ENCODE measurements at places on chromosomes 11 and 22. TPM values are rescaled to one million over a fixed set of nuclear protein-coding genes. Genes with fewer than 3 reads are reported as not detected.
A peak's percentile ranks its signal among the peaks of the same experiment; 100 is the strongest.

- no peaks in the 10 kb centered on the region for H3K36me3 ChIP-seq
- peaks cover 17% of the 10 kb centered on the region for H3K4me1 ChIP-seq
- no peaks in the 10 kb centered on the region for H3K27me3 ChIP-seq
- H3K4me3 ChIP-seq = no peak overlapping the region
These were observed 407.3 kb downstream of the TMEM135 start for GRCh38 chr11:87444993-87445392.

IGLL1 gene
- not detected for polyA plus RNA-seq

DNA sequence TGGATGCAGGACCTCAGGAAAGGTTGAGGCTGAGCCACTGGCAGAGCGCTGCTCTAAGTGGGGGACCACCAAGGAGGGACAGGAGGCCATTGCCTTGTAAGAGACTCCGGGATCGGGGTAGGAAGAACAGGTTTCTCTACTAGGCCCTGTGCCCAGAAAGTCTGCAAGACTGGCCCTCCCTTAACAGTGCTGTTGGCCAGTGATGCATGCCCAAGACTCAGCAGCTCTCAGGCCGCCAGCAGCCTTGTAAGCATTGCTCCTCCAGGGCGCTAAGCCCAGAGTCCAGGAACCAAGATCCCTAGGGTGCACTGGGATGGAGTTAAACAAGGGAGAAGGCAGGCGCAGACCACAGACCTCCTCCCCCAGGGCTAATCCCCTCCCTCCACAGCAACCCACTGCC, 39.3 kb upstream of the PANX1 start:
- H3K4me3 ChIP-seq = no peak overlapping the region
- no peaks in the 10 kb centered on the region for H3K36me3 ChIP-seq
- no peaks in the 10 kb centered on the region for H3K27me3 ChIP-seq
- H3K4me1 ChIP-seq = no peaks in the 10 kb centered on the region
- DNase-seq = no peak
- H3K27ac ChIP-seq = no peak overlapping the region

GGT5 gene
- 2.0 TPM for polyA plus RNA-seq

GRCh38 chr11:124517314-124517713, 26.1 kb downstream of the OR8B12 start:
- no peak overlapping the region for H3K4me3 ChIP-seq
- no peak overlapping the region for H3K27ac ChIP-seq
- H3K4me1 ChIP-seq = no peaks in the 10 kb centered on the region
- no peaks in the 10 kb centered on the region for H3K27me3 ChIP-seq
- no peaks in the 10 kb centered on the region for H3K36me3 ChIP-seq

- H3K27ac ChIP-seq = no peak overlapping the region
- H3K4me1 ChIP-seq = no peaks in the 10 kb centered on the region
- no peaks in the 10 kb centered on the region for H3K27me3 ChIP-seq
- DNase-seq = peak; percentile 21
- H3K36me3 ChIP-seq = peaks cover 2% of the 10 kb centered on the region
These were observed 71.8 kb downstream of the XRRA1 start for GRCh38 chr11:74877132-74877531.

KCNE3 gene
- polyA plus RNA-seq = 0.25 TPM

GPR83 gene
- 0.05 TPM for polyA plus RNA-seq

CALCA gene
- polyA plus RNA-seq = not detected

PARVA gene
- 120 TPM for polyA plus RNA-seq

DNA sequence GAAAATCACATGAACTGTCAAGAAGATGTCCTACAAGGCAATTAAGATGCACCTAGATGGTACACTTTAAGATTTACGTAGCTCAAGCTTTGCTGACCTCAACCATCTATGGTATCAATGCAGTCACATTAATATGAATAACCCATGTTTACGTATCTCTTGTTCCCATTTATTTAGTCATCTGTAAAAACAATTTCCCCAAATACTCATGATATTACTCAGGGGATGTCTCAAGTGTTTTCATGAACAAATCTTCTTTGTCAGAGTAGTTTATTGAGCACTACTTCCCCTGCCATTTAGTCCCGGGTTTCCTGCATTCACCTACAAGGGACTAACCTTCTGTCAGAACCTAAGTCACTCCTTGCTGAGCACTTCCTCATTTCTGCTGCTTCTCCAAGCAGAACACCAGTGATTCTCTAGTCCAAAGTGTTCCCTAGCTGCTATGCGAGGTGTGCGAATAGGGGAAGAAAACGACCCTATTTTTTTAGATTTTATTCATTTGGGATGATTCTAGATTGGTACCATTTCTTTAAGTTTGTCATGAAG, 554.3 kb upstream of the LRRC4C start:
- H3K4me3 ChIP-seq = no peak overlapping the region
- no peaks in the 10 kb centered on the region for H3K36me3 ChIP-seq
- H3K27ac ChIP-seq = no peak overlapping the region
- no peak for DNase-seq

GRCh38 chr11:96189351-96189750, 153.6 kb downstream of the MAML2 start:
- H3K4me3 ChIP-seq = no peak overlapping the region
- H3K27ac ChIP-seq = no peak overlapping the region
- DNase-seq = no peak
- no peaks in the 10 kb centered on the region for H3K36me3 ChIP-seq

DNA sequence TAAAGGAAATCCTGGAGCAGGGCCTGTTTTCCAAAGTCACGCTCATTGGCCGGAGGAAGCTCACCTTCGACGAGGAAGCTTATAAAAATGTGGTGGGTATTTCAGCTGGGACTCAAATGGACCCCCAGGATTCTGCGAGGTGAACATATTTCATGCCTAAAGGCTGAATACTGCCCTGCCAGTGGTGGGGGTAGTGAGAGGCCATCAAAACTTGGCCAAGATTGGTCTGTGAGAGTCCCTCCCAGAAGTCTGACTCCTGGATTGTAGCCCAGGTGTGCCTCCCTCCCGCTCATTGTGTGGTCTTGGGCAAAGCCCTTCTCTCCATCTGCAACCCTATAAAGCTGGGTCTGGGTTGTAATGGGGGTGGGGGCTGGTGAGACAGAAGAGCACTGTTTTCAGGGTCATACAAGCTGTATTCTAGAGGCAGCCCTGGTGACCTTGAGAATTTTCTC, 853 bp downstream of the HTATIP2 start:
- H3K36me3 ChIP-seq = no peaks in the 10 kb centered on the region
- peak overlapping the region; percentile 55 for H3K4me3 ChIP-seq
- H3K27me3 ChIP-seq = no peaks in the 10 kb centered on the region
- peak overlapping the region; percentile 76 for H3K27ac ChIP-seq
- DNase-seq = no peak
- peaks cover 6% of the 10 kb centered on the region for H3K4me1 ChIP-seq

- no peaks in the 10 kb centered on the region for H3K27me3 ChIP-seq
- H3K27ac ChIP-seq = no peak overlapping the region
- no peak for DNase-seq
- no peaks in the 10 kb centered on the region for H3K4me1 ChIP-seq
- no peak overlapping the region for H3K4me3 ChIP-seq
These were observed 23.6 kb downstream of the ZC3H7B start for GRCh38 chr22:41324821-41325528.

All from fibroblast of lung (primary cell).